Fibroblast of mammary gland (primary cell): ENCODE measurements at places on chromosomes 7 and 10.

DNA sequence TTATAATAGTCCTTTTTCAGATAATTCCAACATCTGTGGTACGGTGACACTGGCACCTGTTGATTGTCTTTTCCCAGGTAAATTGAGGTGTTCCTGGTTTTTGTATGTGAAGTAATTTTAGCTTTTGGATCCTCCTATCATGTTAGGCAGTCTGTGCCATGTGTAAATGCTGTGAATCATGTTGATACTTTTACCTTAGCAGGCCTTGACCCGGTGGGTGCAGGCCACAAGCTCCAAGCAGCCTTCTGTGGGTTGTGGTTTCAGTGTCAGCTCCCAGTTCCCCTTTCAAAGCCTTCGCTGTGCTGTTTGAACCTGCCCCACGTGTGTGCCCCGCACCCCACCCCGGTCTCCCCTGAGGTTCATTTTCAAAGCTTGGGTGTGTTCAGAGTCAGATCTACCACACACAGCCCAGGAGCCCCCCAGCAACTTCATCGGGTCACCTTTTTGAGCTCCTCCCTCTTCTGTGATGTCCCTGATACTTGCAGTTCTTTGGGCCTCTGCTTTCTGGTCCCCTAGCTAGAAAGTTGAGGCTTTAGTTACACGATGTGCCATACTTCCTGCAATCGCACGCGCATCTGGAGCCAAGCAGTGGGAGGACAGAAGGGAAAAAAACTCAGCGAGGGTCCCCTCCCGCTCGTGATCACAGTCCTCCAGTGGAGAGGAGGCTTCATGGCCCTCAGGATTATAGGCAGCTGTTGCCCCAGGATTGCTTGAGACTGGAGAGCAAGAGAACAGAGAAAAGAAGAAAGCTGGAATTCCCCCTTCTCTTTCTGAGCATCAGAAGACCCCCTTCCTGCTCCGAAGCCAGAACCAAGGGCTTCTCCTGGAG is 8.7 kb upstream of the BHLHA15 start:
- no peak for DNase-seq

DNA sequence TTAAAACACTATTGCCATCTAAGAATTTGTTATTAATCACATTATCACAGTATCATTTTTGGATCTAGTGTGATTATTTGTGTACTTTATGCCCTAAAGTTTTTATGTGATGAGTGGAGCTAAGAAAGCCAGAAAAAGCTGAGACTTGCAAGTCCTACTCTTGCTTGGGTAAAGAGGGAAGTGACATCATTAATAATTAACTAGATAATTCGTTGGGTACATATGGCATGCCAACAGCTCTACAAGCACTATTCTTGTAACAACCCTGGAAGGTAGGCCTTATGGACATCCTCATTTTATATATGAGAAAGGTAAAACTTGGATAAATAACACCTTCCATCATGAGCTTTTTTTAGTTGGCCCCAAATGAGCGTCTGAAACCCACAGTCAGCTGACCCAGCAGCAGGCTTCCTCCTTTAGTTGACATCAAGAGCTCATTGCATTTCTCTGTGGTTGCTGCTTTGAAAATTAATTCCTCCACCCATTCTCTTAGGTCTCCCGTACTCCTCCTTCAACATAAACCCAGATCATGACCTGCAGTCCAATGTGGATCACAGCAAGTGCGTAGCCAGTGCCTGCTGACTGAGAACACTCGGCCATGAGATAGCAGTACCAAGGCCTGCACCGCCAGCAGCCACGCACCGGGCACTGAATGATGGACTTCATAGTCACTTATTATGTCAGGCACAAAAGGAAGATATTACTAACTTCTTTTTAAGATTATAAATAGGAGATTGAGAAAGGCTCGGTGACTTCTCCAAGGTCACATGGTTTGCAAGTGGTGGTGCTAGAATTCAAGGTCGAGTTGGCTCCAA is 292.0 kb upstream of the AOAH start:
- no peak for DNase-seq

DNA sequence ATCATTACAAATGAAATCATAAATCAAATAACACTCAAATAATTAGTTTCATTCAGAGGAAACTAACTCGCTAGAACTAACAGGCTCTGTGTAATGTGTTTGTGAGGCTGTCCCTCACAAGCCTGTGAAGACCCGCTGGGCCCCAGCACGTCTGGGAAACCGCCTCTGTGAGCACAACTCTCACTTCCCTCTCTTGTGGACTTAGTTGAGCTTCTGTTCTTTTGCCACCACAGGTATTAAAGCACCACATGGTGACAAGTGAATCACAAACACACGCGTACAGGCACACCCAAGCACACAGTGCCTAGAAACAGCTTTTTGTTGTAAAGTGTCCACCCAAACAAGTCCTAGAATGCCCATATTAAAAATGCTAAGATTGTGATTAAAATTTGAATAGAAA is 51.0 kb downstream of the ZNF777 start:
- no peak for DNase-seq

GRCh38 chr7:2416650-2417049 is 13.2 kb downstream of the CHST12 start:
- no peak for DNase-seq

DNA sequence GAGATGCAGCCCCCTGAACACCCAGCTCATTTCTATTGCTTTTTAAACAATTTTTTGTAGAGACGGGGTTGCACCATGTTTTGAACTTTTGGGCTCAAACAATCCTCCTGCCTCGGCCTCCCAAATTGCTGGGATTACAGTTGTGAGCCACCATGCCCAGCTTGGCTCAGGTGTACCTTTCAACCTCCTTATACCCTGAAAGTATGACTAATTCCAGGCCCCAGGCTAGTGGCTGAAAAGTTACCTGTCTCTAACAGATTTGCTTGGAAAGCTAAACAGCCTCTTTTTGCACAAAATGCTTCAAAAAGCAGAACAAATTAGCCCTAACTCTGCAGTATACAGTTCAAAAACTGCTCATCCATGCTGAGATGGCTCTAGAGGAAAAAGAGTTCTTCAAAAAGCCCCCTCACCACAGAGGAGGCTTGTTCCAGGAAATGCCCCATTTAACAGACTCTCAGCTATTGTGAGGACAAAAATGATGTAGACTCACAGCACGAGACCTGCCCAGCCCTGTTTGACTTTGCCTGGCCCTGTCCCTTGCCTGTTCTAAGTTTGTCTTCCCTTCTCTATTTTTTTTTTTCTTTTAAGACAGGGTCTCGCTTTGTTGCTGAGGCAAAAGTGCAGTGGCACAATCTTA is 13.4 kb upstream of the AP1S1 start:
- no peak for DNase-seq

DNA sequence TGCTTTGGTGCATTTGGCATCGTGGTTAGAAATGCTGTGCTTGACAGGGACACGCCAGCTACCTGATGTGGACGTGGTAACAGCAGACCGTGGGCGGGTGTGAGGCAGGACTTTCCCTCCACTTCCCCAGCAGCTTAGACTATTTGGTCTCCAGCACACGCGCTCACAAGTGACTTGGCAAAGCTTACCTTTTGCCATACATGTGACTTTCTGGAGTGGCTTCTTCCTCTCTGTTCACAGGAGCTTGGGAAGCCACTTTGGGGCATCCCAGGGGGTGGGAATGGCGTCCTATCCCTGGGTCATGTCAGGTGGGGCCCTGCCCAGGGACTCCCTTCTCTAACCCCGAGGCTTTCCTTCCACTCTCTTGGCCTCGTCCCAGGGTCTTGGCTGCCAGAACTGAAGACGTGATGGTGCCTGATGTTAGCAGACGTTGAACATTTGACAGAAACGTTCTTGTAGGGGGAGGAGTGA is 228.7 kb upstream of the KLF6 start:
- no peak for DNase-seq

DNA sequence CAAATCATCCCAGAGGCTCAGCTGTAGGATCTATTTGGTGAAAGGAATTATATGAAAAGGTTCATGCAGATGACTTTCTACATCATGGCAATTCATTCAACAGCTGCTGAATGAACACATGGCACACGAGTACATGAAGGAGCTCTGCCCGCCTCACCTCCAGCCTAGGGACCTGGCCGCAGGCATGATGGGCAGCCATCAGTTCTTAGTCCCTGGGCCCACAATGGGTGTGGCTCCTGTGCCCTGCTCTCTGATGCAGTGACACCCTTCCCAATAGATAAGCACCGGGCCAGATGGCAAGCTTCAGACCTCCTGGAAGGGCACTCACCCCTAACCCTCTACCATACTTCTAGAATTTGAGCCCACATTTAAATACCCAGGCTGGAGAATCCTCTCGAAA is 3.5 kb downstream of the CHST15 start:
- DNase-seq = no peak

DNA sequence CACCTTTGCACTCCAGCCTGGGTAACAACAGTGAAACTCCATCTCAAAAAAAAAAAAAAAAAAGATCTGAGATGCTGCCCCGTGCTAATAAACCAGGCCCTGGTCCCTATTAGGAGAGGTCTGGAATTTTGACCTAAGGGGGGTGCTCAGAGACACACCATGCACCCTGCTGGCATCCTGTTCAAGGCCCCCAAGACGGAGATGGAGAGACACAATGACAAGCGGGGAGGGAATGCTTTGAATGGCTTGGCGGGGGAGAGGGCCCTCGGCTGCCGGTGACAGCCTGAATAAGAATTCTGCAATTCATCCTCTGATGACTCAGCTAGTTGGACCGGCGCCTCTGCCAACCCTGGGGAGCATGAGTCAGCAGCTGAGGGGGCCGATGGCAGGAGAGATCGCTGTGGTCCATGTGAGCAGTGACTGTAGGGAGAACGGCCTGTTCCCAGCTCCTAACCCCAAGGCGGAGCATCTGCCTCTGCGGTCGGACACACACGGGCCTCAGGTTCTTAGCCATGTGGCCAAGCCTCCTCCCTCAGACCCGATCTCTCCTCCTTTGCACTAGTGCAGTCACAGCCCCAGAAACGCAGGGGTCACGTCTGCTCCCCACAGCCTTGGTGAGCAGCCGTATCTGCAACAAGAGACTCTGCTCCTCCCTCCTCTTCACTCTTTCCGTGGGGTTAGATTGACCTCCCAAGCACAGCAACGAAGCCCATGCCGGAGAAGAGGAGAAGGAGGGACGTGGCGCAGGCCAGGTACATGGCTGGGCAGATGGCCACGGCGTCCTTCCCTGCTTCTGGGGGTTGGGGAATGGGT is 14.9 kb downstream of the TRIM56 start:
- peak; percentile 100 for DNase-seq

DNA sequence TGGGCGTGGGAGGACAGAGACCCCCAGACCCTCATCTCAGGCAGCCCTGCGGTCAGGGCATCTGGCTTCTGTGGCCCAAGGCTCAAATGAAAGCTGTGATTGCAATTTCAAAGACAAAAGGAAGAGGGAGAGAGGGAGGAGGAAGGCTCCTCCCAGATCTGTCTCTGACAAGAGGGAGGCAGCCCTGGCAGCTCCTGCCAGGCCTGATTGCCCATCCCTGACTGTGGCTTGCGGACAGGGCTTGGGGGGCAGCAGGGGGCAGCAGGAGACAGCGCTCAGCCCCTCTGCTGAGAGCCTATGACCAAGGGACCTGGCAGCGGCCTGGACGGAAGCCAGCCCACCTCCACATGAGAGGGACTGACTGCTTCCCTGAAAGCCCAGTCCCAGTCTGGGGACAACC is 91.8 kb downstream of the PTPRN2 start:
- DNase-seq = peak; percentile 10

DNA sequence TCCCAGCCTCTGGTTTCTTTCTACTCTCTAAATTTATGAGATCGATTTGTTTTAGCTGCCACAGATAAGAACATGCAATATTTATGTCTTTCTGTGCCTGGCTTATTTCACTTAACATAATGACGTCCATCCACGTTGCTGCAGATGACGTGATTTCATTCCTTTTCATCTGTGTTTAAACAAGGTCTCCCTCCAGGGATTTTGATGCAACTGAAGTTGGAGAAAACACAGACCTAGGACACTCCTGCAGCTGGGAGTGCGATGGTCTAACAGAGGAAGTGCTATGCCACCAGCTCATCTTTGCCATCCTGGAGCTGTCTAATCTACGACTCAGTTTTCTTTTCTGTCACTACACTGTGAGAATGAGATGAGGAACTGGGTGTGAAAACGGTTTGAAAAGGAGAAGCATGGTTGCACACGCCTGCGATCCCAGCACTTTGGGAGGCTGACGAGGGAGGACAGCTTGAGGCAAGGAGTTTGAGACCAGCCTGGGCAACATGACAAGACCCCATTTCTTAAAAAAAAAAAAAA is 1.5 kb upstream of the KCTD7 start:
- peak; percentile 94 for DNase-seq

GRCh38 chr7:2687338-2687869 is 598 bp upstream of the AMZ1 start:
- DNase-seq = peak; percentile 19

DNA sequence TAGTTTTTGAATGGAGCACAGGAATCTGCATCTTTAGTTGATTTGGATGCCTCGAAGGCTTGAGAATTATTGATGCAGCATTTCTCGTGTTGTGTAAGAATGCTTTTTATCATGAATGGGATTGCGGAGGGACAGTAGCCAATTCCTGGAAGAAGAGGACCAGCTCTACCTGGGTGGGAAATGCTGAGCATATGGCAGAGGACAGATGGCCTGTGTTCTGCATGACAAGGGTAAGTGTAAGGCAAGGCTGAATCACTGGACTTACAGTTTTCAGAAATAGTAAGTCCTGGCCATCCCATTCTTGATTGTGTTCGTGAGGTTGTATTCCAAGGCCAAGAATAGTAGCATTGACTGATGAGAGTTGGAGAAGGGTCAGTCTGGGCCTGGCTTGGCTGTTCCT is 15.9 kb downstream of the RP9 start:
- no peak for DNase-seq

GRCh38 chr7:6392712-6393666 is 54.8 kb downstream of the DAGLB start:
- peak; percentile 96 for DNase-seq

- peak; percentile 96 for DNase-seq
Observed at GRCh38 chr10:48523212-48523819, 81.6 kb downstream of the ARHGAP22 start.

DNA sequence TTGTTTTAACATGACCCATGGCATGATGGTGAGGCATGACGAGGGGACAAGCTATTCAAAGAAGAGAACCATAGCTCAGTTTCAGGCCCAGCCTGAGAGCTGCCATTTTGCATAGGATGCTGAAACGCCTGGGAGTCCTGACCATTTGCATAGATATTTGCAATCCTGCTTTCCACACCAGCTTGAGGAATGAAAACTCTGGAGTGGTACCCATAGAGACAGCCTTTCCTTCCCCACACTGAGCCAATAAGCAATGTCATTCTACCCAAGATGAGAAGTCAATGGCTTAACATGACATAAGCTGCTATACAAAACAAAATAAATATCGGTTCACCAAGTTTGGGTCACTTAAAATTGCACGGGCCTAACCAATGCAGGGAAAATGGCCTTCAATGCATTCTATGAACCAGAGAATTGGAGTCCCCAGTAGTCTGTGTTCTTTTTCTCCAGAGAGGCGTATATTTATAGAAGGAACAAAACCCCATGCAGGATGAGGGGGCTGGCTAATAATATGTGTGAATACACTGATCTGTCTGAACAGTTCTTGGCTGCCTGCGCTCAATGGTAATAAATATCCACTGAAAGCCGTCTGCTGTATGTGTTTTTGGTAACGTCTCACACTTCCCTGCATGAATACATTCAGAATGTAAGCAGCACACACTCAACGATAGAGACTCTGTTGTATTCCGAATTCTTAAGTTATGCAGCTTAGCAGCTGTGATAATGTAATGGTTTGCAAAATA is 329.3 kb downstream of the FRMD4A start:
- no peak for DNase-seq

GRCh38 chr10:109480836-109481235 is 442.5 kb downstream of the XPNPEP1 start:
- DNase-seq = no peak
